NCI-H460 (cell line): ENCODE measurements at places on chromosomes 13 and 19. TPM values are rescaled to one million over a fixed set of nuclear protein-coding genes. Genes with fewer than 3 reads are reported as not detected.

MAST3 gene
- 2.1 and 3.0 TPM in 2 replicates for total RNA-seq

VMAC gene
- total RNA-seq = 2.7 and 3.7 TPM in 2 replicates

CARM1 gene
- total RNA-seq = 30.0 and 30.6 TPM in 2 replicates

RGL3 gene
- 7.3 and 8.6 TPM in 2 replicates for total RNA-seq

LRRC8E gene
- 4.6 and 5.2 TPM in 2 replicates for total RNA-seq

C13orf46 gene
- total RNA-seq = 0.06 TPM in 1 of 2 replicates, not detected in the other

PMIS2 gene
- total RNA-seq = not detected in 2 replicates

SAFB gene
- total RNA-seq = 22.2 and 25.0 TPM in 2 replicates

KCNC3 gene
- total RNA-seq = 0.27 and 0.87 TPM in 2 replicates

DKKL1 gene
- not detected in 2 replicates for total RNA-seq

FXYD3 gene
- not detected in 2 replicates for total RNA-seq

AKAP8L gene
- total RNA-seq = 47.2 and 49.4 TPM in 2 replicates

MAMSTR gene
- total RNA-seq = 0.32 and 0.43 TPM in 2 replicates

PPP1R15A gene
- total RNA-seq = 83.3 and 85.6 TPM in 2 replicates

TEX29 gene
- total RNA-seq = not detected in 2 replicates

ADM5 gene
- total RNA-seq = 3.1 and 3.2 TPM in 2 replicates

ZNF709 gene
- total RNA-seq = 0.15 TPM in 1 of 2 replicates, not detected in the other

CACNA1A gene
- total RNA-seq = not detected in 2 replicates

PRKACA gene
- total RNA-seq = 14.4 and 16.5 TPM in 2 replicates

ZNF235 gene
- 3.0 and 3.2 TPM in 2 replicates for total RNA-seq

ZNF583 gene
- 4.6 and 6.4 TPM in 2 replicates for total RNA-seq

BEST2 gene
- total RNA-seq = 0.22 TPM in 1 of 2 replicates, not detected in the other

ZNF541 gene
- not detected in 2 replicates for total RNA-seq

SBK3 gene
- 0.32 TPM in 1 of 2 replicates, not detected in the other for total RNA-seq

ETV2 gene
- total RNA-seq = 0.30 TPM in 1 of 2 replicates, not detected in the other

SCAMP4 gene
- total RNA-seq = 27.5 and 32.0 TPM in 2 replicates

LRP3 gene
- total RNA-seq = 9.9 and 10.4 TPM in 2 replicates

SUGT1 gene
- 49.2 and 52.3 TPM in 2 replicates for total RNA-seq

CYSLTR2 gene
- total RNA-seq = not detected in 2 replicates

SYCN gene
- not detected in 2 replicates for total RNA-seq

ASF1B gene
- total RNA-seq = 13.2 and 15.9 TPM in 2 replicates

LYPD5 gene
- total RNA-seq = 0.37 and 0.69 TPM in 2 replicates

HIPK4 gene
- not detected in 2 replicates for total RNA-seq

CYP2F1 gene
- total RNA-seq = not detected in 2 replicates

LILRA1 gene
- not detected in 2 replicates for total RNA-seq

CATSPERD gene
- total RNA-seq = not detected in 2 replicates

C1QTNF9 gene
- total RNA-seq = not detected in 2 replicates

NXNL1 gene
- total RNA-seq = not detected in 2 replicates

FAM83E gene
- total RNA-seq = 0.57 TPM in 1 of 2 replicates, not detected in the other

LILRB5 gene
- total RNA-seq = not detected in 2 replicates

CPT1C gene
- total RNA-seq = 1.7 and 2.2 TPM in 2 replicates

CEACAM5 gene
- not detected in 2 replicates for total RNA-seq

COL4A2 gene
- 31.0 and 35.0 TPM in 2 replicates for total RNA-seq

SPRY2 gene
- 11.2 and 13.8 TPM in 2 replicates for total RNA-seq

SLC7A1 gene
- 39.5 and 40.2 TPM in 2 replicates for total RNA-seq

ZNF540 gene
- total RNA-seq = 0.30 and 0.61 TPM in 2 replicates

THSD8 gene
- not detected in 2 replicates for total RNA-seq

ZNF439 gene
- total RNA-seq = not detected in 2 replicates

CCDC70 gene
- not detected in 2 replicates for total RNA-seq

DPF1 gene
- total RNA-seq = 1.7 and 2.2 TPM in 2 replicates

CYP2A7 gene
- total RNA-seq = not detected in 2 replicates
